Mammary epithelial cell (primary cell): ENCODE measurements at places on chromosomes 5 and 9. TPM values are rescaled to one million over a fixed set of nuclear protein-coding genes. Genes with fewer than 3 reads are reported as not detected.

HTR1A gene
- total RNA-seq: not detected in 2 replicates

TUBB4B gene
- total RNA-seq: 177 TPM

- DNase-seq: no peak
Measured at GRCh38 chr5:139767960-139768359, 27.6 kb upstream of the PSD2 start.

DNA sequence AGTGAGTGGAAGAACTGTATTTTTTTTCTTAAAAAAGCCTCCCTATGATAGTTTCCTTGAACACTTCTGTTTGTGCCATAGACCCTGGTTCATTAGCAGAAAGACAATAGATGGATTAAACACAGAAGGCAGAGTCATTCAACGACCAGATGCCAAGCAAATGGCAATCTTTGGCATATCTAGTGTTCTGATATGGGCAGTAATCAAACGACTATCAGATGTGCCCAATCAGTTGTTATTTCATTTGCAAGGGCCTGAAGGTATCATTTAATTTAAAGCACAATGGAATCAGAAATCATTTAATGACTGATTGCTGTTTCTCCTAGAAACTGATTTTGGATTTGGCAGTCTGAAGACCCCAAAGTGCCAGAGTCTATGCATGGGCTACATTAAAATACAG, 61.3 kb downstream of the SGCD start:
- DNase-seq: no peak

GRCh38 chr5:56565644-56566043, 249.7 kb upstream of the MAP3K1 start:
- DNase-seq: no peak

DNA sequence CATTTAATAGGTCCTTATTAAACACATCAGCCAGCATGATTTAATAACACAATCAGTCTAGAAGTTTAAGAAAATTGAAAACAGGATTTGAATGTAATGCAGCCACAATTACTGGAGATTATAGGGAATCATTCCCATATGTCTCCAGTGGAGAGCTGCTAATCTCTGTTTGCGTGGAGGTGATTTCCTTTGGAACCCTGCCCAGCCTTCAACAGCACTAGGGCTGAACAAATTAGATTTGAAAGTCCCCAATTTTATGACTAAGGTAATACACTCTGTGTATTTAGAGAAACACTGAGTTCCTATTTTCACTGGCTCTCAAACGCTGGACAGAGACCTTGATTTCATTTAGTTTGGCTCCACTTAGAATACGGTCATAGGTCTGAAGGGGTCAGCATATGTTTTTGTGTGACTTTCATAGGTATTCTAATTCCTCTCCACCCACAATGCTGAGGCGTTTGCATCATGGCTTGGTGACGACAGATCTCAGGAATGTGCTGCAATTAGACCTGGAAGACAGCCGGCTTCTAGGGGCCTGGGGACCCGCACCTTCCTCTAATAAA, 508.3 kb downstream of the EBF1 start:
- DNase-seq: peak; percentile 1

DNA sequence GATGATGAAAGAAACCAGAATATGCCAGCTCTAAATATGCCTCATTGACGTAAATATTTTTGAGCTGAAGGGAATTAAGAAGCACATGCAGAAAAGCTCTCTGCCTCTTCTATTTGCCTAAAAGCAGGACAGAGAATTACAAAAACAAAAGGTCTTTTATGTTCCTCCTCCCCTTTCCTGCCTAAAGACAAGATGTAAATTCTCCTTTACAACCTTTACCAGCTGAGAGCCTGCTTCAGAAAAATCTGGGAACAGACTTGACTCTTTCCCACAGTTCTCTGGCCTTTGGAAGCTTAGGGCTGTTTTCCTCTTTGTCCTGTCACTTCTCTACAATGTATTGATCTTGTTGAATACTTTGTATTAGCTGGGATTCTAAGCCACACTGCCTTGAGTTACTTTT, 199.7 kb downstream of the TMC1 start:
- DNase-seq: no peak

DNA sequence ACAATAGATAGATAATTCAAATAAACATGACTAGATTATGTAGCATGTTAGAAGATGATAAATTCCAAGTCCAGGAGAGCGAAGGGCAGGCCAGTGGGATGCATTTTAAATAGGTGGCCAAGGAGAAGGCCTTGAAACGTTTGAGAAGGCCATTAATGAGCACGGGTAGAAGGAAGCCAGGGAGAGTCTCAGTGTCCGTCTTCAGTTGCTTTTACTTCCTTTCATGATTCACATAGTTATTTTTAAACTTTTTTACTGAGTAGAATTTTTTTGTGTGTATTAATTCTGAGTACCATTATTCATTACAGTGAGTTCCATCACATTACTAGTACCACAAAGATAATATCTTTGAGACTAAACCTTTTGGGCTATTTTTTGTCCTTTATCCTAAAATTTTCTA, 259.2 kb downstream of the ARRDC3 start:
- DNase-seq: no peak

DNA sequence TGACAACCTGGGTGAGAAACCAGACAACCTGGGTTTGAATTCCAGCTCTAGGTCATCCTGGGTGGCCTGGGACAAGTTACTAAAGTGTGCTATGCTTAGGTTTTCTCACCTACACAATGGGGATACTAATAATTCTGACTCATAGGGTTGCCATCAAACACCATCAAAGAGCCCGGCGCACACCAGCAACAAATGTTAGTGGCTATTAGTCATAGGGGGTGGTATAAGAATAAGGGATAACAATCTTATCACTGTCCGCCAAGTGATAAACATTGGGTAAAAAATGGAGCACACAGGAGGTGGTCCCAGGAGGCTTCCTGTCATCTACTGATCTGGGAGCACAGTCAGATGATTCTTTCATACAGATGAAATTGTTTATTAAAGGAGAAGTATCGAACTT, 61.4 kb upstream of the AFAP1L1 start:
- no peak for DNase-seq

DNA sequence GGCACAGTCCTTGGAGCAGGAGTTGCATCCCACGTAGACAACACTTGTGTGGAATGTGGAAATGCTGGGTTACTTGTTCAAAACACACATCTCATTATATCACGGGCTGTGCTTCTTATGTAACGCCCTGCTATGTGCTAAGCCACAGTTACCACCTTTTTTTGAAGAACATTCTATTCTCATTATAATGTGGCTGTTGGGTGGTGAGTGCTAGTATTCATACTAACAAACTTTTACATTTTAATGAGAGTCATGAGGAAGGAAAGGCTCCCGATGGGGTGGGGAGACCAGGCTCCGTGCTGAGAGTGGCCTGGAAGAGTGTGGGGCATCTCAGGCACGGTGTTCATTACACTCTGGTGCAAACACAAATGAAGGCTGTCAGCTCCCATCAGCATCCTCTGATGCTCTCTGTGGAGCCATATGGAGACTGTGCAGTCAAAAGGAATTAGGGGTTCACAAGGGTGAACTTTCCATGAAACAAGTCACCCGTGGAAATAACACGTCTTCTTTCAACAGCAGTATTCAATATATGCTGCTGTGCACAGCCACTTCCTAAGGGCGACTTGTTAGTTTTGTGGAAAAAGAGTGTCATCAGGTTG, 153.1 kb upstream of the RAPGEF1 start:
- no peak for DNase-seq
